ENCODE measurements at places on chromosomes 13 and 19.

- DNase-seq, result no peak
Measured at GRCh38 chr13:106118996-106119395, 416.5 kb downstream of the EFNB2 start.

GRCh38 chr19:28614634-28615545, 598.1 kb downstream of the UQCRFS1 start:
- no peak for DNase-seq

DNA sequence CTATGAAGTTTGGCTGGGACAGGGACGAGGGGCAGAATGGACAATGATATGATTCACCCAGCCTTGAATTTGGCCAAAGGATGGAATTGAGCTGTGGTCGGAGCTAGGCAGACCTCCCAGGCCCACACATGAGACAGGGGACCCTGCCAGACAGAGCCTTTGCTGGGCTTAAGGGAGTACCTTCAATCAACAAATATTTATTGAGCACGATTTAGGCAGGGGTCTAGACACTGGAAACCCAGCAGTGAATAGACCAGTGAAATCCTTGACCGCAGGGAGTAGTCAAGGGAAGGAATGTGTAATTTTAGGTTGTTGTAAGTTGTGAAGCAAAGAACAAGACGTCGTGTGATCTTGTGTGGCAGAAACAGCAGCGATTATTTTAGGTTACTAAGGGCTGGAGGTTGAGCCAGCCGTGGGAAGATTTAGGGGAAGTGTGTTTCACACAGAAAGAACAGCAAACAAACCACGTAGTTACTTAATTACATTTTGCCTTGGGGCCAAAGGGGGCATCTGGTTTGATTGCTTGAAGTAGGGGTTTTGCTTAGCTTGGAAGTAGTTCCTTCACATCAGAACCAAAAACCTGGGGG, 16.9 kb upstream of the AP1M2 start:
- no peak for DNase-seq

GRCh38 chr19:518598-519231, 11.4 kb downstream of the TPGS1 start:
- DNase-seq, result no peak

DNA sequence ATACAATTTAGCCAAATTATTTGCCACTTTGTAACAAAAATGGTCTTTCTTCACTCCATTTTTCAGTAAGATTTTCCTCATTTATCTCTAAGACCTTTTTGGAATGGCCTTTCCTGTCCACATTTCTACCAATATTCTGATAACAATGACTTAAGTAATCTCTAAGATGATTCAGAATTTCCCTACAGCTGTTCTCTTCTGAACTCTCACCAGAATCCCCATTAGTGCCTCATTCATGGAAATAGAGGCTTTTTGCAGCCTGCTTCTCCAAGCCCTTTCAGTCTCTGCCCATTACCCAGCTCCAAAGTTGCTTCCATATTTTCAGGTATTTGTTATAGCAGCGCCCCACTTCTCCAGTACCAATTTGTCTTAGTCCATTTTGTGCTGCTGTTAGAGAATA, 867.0 kb downstream of the GPC5 start:
- DNase-seq, result no peak

DNA sequence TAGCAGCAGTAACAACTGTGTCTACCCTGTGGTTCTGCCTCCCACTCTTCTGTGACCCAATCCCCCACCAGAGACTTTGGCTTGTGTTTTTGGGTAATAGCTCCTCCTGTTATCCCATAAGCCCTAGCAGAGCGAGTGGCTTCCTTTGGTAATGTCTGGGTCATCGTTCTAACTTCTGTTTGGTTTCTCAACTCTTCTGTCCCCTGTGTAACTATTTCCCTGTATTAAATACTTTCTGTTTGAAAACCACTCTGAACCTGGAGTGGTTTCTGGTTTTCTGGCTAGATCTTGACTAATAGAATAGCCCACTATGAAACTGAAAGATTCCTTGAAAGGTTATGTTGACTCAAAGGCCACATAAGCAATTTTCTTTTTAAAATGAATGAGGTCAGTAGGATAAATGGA, 350.0 kb downstream of the DCT start:
- DNase-seq, result no peak

GRCh38 chr19:38099966-38100365, 124.1 kb downstream of the DPF1 start:
- no peak for DNase-seq

Measured in stimulated activated CD8-positive, alpha-beta memory T cell treated with anti-CD3 and anti-CD28 coated beads, Interleukin-2, amount 100 ng/mL, for 48 hours (primary cell).